CD4-positive, alpha-beta T cell (primary cell): ENCODE measurements at places on chromosomes 1 and 21. TPM values are rescaled to one million over a fixed set of nuclear protein-coding genes. Genes with fewer than 3 reads are reported as not detected.

- no peaks in the 10 kb centered on the region for H3K4me1 ChIP-seq
- no peak overlapping the region for H3K27ac ChIP-seq
- no peaks in the 10 kb centered on the region for H3K36me3 ChIP-seq
- peaks cover 5% of the 10 kb centered on the region for H3K27me3 ChIP-seq
- DNase-seq: no peak
These were observed 25.6 kb downstream of the CCDC190 start for GRCh38 chr1:162835157-162835899.

GRCh38 chr1:10014016-10014415, 17.0 kb downstream of the RBP7 start:
- no peaks in the 10 kb centered on the region for H3K4me1 ChIP-seq
- DNase-seq: no peak
- H3K27ac ChIP-seq: no peak overlapping the region
- H3K36me3 ChIP-seq: no peaks in the 10 kb centered on the region

DNA sequence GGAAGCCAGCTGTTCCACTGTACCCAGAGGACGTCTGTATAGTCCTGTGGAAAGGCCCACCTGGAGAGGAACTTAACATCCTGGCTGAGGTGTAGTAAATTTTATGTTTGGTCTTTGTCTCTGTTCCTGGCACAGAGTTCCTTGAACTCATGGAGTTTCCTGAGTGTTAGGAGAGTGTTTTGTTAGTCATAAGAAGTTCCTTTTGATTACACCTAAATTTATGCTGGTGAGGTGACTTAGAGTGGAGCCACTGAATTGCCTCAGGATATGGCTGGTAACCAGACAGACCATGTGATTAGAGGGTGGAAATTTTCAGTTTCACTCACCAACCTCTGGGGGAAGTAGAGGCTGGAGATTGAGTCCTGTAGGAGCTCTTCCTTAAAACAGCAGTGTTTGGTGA, 57.9 kb downstream of the RASAL2 start:
- DNase-seq: no peak
- no peak overlapping the region for H3K4me3 ChIP-seq
- no peaks in the 10 kb centered on the region for H3K27me3 ChIP-seq
- no peaks in the 10 kb centered on the region for H3K36me3 ChIP-seq

The OR2T2 gene
- total RNA-seq: not detected

The LCE1E gene
- total RNA-seq: not detected
